Lower lobe of right lung (tissue), 2 donors: ENCODE measurements at places on chromosomes 12 and 14.

DNA sequence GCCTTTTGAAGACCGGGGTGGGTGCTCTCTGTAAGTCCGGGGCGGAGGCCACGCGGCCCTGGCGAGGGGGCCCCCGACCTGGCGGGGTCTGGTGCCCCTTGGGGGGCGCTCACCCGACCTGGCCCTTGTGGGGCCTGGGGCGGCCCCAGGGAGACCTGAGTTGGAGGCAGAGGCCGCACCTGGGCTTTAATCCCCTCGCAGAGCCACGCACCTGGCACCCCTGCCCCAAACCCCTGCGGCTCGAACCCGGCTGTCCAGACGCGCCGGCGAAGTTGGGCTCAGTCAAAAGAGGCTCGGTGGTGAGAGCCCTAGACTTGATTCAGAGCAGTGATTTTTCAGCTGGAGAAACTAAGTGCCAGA is 267 bp downstream of the CFAP251 start:
- peak overlapping the region; percentile 57 for H3K4me3 ChIP-seq
- H3K27ac ChIP-seq = peak overlapping the region; percentile 70
- peaks cover 42% of the 10 kb centered on the region for H3K36me3 ChIP-seq
- no peak for DNase-seq

- H3K27me3 ChIP-seq = no peaks in the 10 kb centered on the region
- no peaks in the 10 kb centered on the region for H3K4me1 ChIP-seq
- no peak overlapping the region for H3K27ac ChIP-seq
Measured at GRCh38 chr14:26873362-26873960, 275.6 kb upstream of the NOVA1 start.

DNA sequence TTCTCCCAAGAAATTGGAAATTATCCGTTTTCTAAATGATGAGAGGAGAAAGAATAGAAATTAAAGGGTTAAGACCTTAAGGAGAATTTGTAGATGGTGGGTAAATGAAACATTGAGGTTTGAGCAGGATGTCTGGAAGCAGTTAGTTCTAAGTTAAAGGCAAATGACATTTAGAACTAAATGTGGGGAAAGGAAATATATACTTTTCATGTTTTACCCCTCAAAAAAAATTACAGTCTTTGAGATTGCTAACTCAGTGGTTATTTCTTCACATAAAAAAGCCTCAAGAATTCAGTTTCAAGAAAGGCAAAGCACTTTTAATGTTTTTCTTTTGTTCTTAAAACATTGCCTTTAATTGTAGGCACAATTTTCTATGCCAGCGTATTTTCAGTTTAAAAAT is 114.0 kb downstream of the PLEKHA5 start:
- no peak for DNase-seq
- no peaks in the 10 kb centered on the region for H3K4me1 ChIP-seq
- no peaks in the 10 kb centered on the region for H3K27me3 ChIP-seq
- H3K27ac ChIP-seq = no peak overlapping the region

DNA sequence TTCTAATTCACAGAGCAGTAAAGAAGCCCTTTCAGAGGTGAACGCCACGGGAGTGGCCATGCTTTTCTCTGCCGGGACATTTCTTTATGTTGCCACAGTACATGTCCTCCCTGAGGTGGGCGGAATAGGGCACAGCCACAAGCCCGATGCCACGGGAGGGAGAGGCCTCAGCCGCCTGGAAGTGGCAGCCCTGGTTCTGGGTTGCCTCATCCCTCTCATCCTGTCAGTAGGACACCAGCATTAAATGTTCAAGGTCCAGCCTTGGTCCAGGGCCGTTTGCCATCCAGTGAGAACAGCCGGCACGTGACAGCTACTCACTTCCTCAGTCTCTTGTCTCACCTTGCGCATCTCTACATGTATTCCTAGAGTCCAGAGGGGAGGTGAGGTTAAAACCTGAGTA is 26.2 kb upstream of the PLEKHD1 start:
- no peaks in the 10 kb centered on the region for H3K27me3 ChIP-seq
- H3K4me3 ChIP-seq = no peak overlapping the region
- no peak overlapping the region for H3K27ac ChIP-seq
- H3K4me1 ChIP-seq = no peaks in the 10 kb centered on the region
- DNase-seq = no peak

DNA sequence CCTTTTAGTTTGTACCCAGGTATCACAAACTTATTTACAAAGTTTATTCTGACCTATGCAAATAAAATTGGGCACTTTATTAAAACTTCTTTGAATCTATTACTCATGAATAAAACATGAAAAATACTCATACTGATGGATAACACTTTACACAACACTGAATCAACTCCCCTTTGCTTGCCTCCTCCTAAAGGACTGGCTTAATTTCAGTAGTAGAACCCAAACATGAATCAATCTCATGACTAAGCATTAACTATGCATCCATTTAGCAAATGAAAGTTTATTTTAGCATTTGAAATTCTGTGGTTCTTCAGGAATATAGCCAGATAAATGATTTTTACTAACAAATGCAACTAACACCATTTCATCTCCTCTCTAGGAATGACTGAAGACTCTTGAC is 32.4 kb downstream of the DENND5B start:
- H3K4me3 ChIP-seq = no peak overlapping the region
- no peak overlapping the region for H3K27ac ChIP-seq
- no peak for DNase-seq
- no peaks in the 10 kb centered on the region for H3K4me1 ChIP-seq

GRCh38 chr12:113237748-113238147 is 16.5 kb downstream of the TPCN1 start:
- no peak overlapping the region for H3K4me3 ChIP-seq
- H3K27me3 ChIP-seq = no peaks in the 10 kb centered on the region
- H3K36me3 ChIP-seq = peaks cover 46% of the 10 kb centered on the region
- no peak for DNase-seq
- peaks cover 78% of the 10 kb centered on the region for H3K4me1 ChIP-seq
